CD14-positive monocyte (primary cell): ENCODE measurements at places on chromosomes 7 and 10.

- peaks cover 15% of the 10 kb centered on the region for H3K4me1 ChIP-seq
- no peak overlapping the region for H3K27ac ChIP-seq
- H3K27me3 ChIP-seq, result no peaks in the 10 kb centered on the region
Observed at GRCh38 chr10:89153971-89154370, 53.1 kb downstream of the CH25H start.

GRCh38 chr7:102122026-102122425 is 164.6 kb upstream of the SH2B2 start:
- H3K27me3 ChIP-seq, result no peaks in the 10 kb centered on the region
- DNase-seq, result peak; percentile 68
- H3K27ac ChIP-seq, result peak overlapping the region; percentile 83
- H3K4me3 ChIP-seq, result no peak overlapping the region
- H3K4me1 ChIP-seq, result peaks cover 25% of the 10 kb centered on the region

DNA sequence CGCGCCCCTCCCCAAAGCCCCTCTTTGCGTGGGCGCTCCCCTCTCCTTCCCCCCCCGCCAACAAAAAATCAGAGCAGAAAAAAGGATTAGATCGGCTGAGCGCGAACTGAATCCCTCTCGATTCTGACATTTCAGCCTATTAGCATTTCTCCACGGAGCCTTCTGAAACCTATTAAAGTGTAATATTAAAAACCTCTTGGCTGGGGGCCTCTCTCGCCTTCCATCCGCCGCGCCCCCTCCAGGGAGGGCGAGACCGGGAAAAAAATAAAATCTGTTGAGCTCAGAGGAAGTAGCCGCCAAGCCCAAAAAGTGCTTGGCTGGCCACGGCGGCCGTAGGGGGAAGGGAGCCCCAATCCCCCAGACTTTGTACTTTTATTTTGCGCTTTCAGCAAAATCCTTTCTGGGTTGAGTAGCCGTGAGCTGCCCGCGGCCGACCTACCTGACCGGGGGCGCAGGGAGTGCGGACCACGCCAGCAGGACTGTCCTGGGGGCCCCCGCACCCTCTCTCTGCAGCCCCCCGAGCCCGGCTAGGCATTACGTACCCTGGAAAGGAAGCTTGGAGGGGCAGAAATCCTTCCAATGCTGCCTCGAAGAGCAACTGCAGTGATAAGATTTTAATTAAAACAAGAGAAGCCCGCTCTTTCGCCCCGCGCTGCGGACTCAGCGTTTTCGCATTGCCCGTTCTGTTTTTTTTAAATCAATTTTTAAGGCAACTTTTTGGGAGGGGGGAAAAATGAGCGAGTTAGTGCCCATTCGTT is 1.3 kb upstream of the TNRC18 start:
- no peaks in the 10 kb centered on the region for H3K36me3 ChIP-seq
- H3K4me1 ChIP-seq, result peaks cover 30% of the 10 kb centered on the region
- DNase-seq, result no peak
- peak overlapping the region; percentile 97 for H3K4me3 ChIP-seq
- no peaks in the 10 kb centered on the region for H3K27me3 ChIP-seq
- peak overlapping the region; percentile 92 for H3K27ac ChIP-seq

GRCh38 chr7:2093215-2093842 is 139.4 kb downstream of the MAD1L1 start:
- H3K4me3 ChIP-seq, result no peak overlapping the region
- H3K36me3 ChIP-seq, result peaks cover 3% of the 10 kb centered on the region
- H3K27me3 ChIP-seq, result no peaks in the 10 kb centered on the region
- no peak overlapping the region for H3K27ac ChIP-seq
- H3K4me1 ChIP-seq, result peaks cover 22% of the 10 kb centered on the region

GRCh38 chr10:124648738-124649137 is 95.4 kb downstream of the FAM53B start:
- H3K36me3 ChIP-seq, result peaks cover 15% of the 10 kb centered on the region
- H3K4me1 ChIP-seq, result peaks cover 89% of the 10 kb centered on the region
- peak; percentile 71 for DNase-seq
- H3K27ac ChIP-seq, result peak overlapping the region; percentile 92
- H3K4me3 ChIP-seq, result peak overlapping the region; percentile 64

GRCh38 chr10:12703813-12704212 is 297.7 kb downstream of the CCDC3 start:
- no peaks in the 10 kb centered on the region for H3K27me3 ChIP-seq
- H3K27ac ChIP-seq, result no peak overlapping the region
- no peaks in the 10 kb centered on the region for H3K36me3 ChIP-seq
- no peaks in the 10 kb centered on the region for H3K4me1 ChIP-seq
- no peak overlapping the region for H3K4me3 ChIP-seq

- H3K27me3 ChIP-seq, result no peaks in the 10 kb centered on the region
- peaks cover 25% of the 10 kb centered on the region for H3K36me3 ChIP-seq
Observed at GRCh38 chr10:75456122-75456521, 24.7 kb downstream of the LRMDA start.

GRCh38 chr10:88964869-88965415 is 12.4 kb upstream of the ACTA2 start:
- H3K4me1 ChIP-seq, result peaks cover 13% of the 10 kb centered on the region
- no peak for DNase-seq
- no peak overlapping the region for H3K27ac ChIP-seq
- H3K4me3 ChIP-seq, result no peak overlapping the region
- H3K27me3 ChIP-seq, result no peaks in the 10 kb centered on the region
